ENCODE measurements at places on chromosomes 1 and 21.

- no peak for DNase-seq
Measured at GRCh38 chr1:207882692-207883091, 28.2 kb downstream of the CD34 start.

GRCh38 chr1:103461161-103462105 is 64.1 kb upstream of the RNPC3 start:
- DNase-seq, result peak; percentile 1

GRCh38 chr1:41638086-41639024 is 153.9 kb upstream of the EDN2 start:
- DNase-seq, result no peak

- DNase-seq, result peak; percentile 11
Measured at GRCh38 chr1:69567652-69568420, at the start of gene LRRC7. TSS of gene LRRC7 (plus strand) at chr1:69567922. CDS start at chr1:69568640, 718 bp downstream.

- no peak for DNase-seq
Measured at GRCh38 chr1:76669624-76670315, 197.5 kb upstream of the ST6GALNAC5 start.

DNA sequence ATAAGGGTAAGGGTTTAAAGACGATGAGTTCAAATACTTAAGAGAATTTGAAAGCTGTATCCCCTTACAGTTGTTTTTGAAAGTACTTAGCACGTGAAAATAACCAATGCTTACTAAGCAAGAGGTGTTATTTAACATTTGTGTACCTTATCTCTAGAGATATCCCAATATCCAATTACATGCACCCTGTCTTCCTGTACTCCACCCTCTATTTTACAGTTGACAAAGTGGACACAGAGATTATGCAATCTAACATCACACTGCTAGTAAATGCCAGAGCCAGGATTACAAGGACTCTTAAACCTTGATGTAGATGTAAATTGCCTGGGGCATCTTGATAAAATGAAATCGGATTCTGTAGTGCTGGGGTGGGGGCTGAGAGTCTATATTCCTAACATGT is 72.0 kb downstream of the GDAP2 start:
- no peak for DNase-seq

GRCh38 chr1:17097787-17098186 is 21.5 kb downstream of the PADI2 start:
- no peak for DNase-seq

- peak; percentile 83 for DNase-seq
Measured at GRCh38 chr1:180230791-180231505, 884 bp downstream of the LHX4 start.

DNA sequence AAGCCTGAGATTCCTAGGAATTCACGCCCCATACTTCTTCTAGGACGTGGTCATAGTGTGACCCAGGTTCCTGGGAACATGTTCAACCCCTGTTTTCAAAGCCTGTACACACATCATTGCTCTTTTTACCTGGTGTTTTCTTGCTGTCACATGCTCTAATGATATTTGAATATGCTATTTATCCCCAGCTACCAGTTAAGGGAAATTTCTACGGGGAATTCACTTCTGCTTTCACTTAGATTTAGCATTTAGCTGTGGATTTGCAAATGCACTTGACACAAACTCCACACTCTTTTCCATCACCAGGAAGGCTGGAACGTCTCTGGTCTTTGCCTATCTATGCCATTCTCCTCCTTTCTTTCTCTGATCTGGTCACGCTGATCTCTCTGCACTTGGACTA is 11.3 kb upstream of the SAMSN1 start:
- DNase-seq, result no peak

- peak; percentile 64 for DNase-seq
Measured at GRCh38 chr1:6016191-6016865, 24.1 kb upstream of the NPHP4 start.

DNA sequence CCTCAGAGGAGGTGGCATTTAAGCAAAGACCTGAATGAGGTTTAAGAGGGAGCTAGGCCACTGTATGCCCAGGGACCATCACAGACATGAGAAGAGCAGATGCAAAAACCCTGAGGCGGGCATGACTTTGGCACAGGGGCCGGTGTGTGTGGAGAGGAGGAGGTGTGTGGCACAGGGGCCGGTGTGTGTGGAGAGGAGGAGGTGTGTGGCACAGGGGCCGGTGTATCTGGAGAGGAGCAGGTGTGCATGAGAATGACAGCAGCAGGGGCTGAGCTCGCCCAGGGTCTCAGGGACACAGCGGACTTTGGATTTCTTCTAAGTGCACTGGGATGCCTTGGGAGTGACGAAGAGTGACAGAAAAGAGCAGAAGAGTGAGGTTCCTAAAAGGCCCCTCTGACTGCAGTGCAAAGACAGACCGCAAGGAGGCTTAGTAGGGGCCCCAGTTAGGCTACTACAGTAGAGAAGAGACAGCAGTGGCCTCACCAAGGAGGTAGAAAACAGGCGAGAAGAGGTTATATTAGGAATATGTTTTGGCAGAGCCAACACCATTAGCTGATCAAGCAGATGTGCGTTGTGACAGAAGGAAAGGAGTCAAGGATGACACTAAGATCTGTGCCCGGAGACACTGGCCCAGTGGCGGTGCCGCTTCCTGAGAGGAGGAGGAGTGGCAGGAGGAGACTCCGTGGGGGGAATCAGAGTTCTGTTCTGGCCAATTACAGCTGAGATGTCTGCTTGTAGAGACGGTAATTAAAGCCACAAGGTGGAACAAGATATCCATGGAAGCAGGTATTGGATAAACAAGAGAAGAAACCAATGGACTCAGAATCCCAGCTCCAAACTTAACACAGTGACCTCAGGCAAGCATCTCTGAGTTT is 18.4 kb downstream of the ZBTB17 start:
- DNase-seq, result no peak

DNA sequence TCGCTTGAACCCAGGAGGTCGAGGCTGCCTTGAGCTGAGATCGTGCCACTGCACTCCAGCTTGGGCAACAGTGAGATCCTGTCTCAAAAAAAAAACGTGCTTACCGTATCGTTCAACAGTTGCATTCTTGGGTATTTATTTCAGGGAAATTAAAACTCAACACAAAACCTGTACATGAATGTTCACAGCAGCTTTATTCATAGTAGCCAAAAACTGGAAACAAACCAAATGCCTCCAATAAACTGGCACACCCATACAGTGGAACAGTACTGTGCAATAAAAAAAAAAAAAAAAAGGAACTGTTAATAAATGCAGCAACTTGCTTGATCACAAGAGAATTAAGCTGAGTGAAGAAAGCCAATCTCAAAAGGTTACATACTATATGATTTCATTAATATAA is 6.7 kb downstream of the KHDRBS1 start:
- no peak for DNase-seq

GRCh38 chr21:45861156-45861870 is 120.3 kb upstream of the COL6A1 start:
- no peak for DNase-seq

DNA sequence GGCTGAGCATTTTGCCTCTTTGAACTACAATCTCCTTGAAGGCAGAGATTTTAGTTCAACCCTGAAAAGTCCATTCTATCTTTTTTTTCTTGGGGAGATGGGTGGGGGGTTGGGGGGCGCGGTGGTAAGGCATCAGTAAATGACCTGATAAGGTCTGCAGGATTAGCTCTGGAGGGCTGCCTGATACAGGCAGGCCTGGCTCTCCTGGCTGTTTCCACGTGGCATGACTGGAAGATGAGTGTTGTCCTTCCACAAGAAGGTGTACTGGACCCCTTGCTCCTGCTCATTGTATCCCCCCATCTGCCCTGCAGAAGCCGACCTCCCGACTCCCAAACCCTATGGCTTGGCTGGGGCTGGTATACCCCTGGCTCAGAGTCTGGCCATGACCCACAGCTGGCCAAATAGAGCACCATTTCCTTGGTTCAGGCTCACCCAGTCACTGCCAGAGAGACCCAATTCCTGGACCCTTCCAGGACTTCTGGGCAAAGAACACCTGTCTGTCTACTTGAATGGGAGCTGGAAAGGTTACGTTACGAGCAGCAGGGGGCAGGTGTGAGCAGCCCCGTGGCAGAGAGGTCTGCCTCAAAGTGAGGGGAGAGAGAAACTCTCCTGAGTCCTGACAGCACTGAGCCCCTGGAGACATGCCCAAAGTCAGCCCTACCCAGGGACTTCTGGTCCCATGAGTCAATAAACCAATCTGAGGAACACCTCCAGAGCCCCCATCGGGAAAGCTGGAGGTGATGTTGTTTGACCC is 17.0 kb downstream of the DHRS3 start:
- DNase-seq, result no peak
